ENCODE measurements at places on chromosomes 6 and 20.

DNA sequence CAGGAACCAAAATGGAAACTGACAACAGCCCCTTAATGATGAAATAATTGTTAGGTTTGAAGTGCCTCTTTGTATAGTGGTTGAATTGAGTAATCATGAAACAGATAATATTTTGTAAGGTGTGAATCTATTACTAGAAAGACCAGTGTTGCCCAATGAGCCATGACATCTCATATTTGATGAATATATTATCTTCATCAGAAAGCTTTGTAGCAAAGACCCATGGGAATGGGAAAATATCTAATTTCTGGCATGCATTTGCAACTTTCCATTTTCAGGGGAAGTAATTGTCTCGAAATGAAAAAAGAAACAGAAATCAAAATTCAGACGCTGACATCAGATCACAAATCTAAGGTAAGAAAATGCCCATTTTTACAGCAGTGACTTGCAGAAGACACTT, 57.3 kb upstream of the LAMP5 start:
- no peak for DNase-seq

GRCh38 chr6:153001767-153002612, 519 bp downstream of the MTRF1L start:
- DNase-seq = no peak

DNA sequence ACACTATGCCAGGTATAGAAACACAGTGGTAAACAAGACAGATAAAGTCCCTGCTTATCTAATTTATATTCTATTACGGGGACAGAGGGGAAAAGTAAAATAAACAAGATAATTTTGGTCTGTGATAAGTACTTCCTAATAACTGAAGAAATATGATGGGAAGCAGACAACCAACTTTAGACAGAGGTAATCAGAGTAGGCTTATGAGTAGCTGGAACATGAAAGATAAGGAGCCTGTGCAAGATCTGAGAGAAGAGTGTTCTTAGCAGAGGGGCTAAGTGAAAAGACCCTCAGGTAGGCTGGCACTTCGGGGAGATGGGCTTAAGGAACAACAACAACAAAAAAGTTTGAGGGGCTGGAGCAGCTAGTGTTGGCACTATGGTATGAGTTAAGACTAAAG, 4.1 kb downstream of the RNF8 start:
- no peak for DNase-seq

GRCh38 chr6:66198062-66198624, 491.1 kb upstream of the EYS start:
- DNase-seq = no peak

DNA sequence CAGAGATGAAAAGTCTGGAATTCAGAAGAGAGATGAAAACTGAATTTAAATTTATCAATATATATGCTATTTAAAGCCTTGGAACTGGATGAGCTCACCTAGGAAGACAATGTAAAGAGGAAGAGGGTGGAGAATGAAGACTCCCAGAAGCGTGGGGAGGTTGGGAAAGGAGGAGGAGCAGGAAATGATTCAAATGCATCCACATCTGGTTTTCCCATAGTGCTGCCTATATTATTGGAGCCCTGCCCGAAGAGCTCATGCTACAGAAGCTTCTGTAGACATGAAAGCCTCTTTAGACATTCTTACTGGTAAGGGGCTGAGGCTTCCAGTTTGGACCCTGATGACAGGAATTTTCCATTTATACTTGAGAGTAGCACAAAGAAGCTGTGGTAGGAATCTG, 19.2 kb downstream of the PDE7B start:
- DNase-seq = no peak

- no peak for DNase-seq
Observed at GRCh38 chr6:78909391-78909790, 42.0 kb downstream of the IRAK1BP1 start.

DNA sequence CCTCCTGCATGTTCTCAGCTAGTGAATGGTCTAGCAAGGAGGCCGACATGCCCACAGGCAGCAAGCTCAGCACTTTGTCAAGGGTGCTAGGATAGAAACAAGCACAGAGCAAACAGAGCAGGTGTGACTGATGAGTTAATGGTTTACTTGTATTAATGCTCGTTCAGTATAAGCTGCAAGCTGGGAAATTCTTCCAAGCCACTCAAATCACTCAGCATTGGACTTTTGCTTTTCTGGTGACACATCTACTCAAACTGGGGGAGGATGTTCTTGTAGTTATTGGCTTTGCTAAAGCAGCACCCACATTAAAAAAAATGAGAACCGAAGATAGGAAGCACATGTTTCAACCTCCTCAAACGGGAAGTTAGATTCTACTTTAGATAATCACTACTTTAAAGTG, 43.1 kb upstream of the NEDD9 start:
- DNase-seq = no peak

DNA sequence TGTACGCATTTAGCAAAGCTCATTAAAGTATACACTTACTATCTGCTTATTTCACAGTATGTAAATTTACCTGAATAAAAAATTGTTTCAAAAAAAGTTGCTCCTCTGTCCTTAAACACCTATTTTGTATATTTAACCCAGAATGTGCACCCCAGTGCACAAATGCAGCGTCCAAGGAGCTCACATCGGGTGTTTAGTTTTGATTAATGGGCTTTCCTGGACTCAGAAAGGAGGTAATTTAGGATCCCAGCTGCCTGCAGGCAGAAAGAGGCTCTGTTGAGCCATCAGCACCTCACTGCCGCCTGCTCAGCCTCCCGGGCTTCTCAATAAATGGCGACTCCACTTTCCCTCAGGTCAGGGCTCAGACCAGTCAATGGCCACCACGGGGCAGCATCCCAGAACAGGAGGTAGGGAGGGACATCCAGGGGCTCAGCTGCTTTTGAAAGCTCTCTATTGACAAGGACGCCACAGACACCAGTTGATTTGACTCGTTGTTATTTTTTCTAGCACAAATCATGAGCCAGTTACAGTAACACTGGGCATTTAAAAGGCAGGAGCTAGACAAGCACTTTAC, 70.2 kb upstream of the TBC1D7 start:
- no peak for DNase-seq

GRCh38 chr20:11124849-11125505, 451.2 kb upstream of the JAG1 start:
- no peak for DNase-seq

DNA sequence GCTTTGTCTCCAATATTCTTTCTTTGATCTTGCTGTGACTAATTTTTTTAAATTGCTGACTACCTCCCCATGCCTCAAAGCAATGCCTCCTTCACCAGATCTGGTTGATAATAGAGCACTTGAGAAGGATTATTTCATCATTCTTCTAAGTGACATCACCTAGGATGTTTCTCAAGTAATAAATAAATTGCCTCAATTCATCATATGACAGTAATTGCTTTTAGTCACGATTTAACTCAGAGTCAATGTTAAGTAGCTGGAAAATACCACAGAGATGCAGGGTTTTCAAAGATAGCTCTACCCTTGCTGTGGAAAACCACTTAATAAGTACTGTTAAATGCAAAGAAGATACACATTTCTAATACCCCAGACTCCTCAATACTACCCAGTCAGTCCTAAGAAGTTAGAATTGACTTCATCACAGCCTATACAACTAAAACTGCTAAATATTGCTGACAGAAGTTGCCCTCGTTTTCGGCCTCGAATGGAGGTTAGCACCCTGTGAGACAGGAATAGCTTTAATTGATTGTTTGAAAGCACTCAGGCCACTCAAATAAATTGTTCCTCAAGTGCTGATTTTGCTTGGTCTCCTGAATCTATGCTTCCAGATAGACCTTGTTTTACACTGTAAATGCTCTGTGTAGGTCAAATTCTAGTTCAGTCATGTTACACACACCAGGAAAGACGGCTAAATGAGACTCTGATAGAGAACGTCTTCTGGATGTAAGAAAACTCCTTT, 640.6 kb upstream of the CHD6 start:
- no peak for DNase-seq

GRCh38 chr20:25626779-25627178, 3.0 kb upstream of the NANP start:
- DNase-seq = no peak

DNA sequence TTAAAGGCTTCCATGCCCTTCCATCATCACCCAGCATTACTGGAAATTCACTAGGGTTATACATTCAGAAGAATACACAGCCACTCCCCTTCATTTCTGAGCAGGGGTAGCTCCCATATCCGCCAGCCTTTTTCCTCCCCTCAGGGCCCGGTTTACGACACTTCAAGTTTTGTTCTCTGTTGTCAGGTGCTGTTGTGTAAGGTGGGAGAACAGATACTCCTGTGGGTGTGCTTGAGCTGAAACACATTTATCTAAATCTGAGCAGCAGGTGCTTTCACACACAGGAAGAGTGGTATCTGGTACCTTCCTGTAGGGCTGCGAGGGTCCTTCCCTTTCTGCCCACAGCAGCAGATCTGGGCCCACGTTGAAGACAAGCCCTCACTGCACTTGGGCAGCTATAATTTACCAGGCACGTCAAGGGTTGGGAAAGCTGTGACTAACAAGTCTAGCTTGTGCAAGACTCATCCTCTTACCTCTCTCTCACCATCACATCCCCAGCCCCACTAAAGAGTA, 215.8 kb upstream of the RREB1 start:
- no peak for DNase-seq

DNA sequence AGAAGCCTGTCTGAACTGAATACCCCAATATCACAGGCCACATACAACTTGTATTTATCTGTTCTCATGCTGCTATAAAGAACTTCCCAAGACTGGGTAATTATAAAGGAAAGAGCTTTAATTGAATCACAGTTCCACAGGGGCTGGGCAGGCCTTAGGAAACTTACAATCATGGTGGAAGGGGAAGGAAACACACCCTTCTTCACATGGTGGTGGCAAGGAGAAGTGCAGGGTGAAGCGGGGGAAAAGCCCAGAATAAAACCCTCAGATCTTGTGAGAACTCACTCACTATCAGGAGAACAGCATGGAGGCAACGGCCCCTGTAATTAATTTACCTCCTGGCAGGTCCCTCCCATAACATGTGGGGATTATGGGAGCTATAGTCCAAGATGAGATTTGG, 50.3 kb upstream of the FNDC1 start:
- DNase-seq = no peak

DNA sequence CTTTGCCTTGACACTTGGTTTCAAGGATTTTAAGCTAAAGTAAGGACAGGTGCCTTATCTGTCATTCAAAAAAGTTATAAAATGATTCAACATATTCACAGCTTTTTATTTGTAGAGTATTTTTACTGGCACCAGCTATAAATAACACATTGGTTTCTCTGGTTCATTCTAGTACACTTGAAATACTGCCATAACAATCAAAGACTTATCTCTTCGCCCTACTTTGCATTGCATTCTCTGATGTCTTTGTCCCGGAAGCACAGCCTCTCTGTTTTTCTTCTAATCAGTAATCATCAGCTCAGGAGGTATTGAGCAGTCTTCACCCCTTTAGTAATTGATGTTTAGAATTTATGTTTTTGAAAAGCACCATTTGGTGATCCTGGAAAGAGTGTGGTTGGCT, 156.4 kb downstream of the PDE10A start:
- DNase-seq = no peak

DNA sequence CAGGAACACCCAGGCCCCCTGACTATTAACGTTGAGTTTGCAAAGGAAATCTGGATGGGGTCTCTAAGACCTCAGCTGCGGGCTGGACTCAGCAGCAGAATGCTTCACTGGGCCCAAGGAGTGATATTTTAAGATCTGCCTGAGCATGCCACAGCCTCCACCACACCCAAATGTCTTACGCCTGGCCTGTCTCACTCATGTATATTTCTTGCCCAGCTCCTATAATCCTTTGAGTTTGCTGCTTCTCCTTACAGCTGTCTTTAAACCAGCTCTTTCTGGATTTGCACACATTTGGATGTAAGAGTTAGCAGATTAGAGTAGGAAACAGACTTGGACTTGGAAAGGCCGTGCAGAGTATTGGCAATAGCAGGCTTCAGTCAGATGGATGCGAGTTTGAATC, 16.4 kb downstream of the CASS4 start:
- no peak for DNase-seq

DNA sequence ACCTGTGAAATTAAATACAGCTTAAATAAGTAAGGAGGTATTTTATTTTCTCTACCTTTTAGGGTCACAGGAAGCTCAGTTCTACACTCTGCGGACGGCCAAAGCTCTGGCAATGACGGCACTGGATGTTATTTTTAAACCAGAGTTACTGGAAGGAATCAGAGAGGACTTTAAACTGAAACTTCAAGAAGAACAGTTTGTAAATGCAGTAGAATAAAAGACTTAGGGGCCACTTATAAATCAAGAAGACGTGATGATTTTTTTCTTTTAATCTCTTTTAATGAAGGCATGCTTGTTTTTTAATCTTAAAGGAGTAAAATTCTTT, 16.2 kb downstream of the PM20D2 start:
- no peak for DNase-seq

DNA sequence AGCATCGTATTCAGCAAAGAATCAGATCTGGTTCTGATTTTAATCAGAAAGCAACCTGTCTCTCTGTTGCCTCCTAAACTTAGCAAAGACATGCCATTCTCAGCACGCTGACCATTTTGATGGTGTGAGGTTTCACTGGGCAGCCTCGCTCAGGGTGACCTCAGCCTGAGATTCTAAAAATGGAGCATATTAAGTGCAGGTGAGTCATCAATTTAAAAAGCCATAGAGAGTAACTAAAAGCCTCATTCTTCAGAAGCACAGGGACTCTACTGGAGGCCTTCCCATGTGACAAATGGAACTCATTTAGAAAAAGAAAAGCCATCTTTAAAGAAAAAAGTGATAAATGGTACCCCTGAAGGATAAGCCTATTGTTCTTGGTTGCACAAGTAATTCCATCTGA, 91.3 kb downstream of the FILIP1 start:
- no peak for DNase-seq

DNA sequence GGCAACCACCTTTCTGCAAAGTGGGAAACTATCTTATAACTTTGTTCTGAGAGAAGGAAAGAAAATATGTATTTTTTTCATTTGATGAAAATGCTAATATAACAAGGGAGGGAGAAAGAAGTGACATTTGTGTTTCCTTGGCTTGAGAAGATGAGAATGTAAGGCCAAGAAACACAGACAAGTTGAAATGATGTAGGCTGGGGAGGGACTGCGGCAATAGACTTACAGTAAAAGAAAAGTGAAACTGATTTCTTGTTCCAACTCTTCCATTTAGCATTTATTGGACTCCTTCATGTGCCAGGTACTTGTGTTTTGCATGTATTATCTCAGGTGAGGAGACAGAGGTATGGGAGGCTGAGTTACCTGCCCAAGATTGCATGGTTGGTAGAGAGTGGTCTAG, 130.9 kb downstream of the CARMIL1 start:
- no peak for DNase-seq

DNA sequence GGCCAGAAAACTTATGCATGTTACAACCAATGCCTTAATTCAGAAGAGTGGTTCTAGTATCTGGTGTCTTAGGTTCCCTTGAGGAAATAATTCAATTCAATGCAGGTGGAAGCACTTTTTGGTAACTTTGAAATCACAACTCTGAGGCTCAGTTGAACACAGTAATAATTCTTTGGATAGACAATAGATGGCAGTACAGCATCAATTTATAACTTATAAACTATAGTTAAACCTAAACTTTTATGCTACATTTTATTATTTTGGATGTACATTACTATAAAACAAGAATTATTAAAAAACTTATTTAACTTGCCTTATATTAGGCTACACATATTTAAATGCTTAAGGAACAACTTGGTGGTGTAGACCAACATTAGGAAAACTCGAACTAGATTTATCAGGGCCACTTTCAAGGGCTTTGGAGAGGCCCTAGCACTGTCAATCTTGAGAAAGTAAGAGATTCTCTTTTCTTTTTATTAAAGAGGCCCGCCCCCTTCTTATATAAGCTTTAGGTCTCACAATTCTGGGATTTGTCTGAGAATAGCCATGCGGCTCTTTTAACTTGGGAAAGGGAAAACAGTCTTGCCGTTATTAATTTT, 85.9 kb downstream of the CRYBG1 start:
- DNase-seq = no peak

GRCh38 chr20:46610145-46610544, 41.1 kb downstream of the SLC13A3 start:
- DNase-seq = no peak

All from CD8-positive, alpha-beta T cell (primary cell).